ENCODE measurements at places on chromosomes 7 and 10.
A peak's percentile ranks its signal among the peaks of the same experiment; 100 is the strongest.

GRCh38 chr7:43522406-43523156 lies 60.3 kb upstream of the STK17A start:
- no peak for DNase-seq

DNA sequence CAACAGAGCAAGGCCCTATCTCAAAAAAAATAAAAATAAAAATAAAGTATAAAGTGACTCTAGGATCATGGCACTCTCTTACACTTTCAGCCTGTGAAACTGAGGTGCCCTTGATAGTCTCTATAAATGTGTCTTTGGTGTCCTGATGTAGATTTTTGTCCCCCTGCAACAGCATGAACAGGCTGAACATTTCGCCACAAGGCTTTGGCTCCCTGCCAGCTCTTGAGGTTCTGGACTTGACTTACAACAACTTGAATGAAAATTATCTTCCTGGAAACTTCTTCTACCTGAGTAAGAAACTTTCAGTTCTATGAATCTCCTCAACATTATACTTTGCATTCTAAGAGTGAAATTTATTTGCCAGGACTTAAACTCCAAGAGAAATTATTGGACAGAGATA lies 48.1 kb upstream of the BMS1 start:
- peak; percentile 14 for DNase-seq

- no peak for DNase-seq
Measured at GRCh38 chr10:35451151-35452016, 115.1 kb downstream of the CCNY start.

GRCh38 chr7:4700577-4701235 lies 18.6 kb downstream of the FOXK1 start:
- DNase-seq, result no peak

- no peak for DNase-seq
Measured at GRCh38 chr7:95963446-95963990, 191.2 kb downstream of the DYNC1I1 start.

- DNase-seq, result no peak
Measured at GRCh38 chr7:83065714-83066113, 97.0 kb downstream of the PCLO start.

DNA sequence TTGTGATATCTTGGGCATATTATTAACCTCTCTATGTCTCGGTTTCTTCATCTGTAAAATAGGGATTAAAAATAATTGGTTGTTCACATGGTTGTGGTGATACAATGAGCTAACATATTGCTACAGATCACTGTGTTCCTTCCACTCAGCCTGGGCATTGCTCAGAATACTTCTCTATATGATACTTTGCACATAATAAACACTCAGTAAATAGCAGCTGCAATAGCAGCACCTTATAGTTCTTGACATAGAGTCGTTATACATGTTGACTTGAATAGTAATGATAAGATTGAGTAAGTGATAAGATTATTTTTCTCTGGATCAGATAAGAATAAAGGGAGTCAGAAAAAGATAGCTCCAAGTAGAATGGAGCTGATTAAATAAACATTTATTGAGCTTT lies 42.3 kb downstream of the PTTG1IP2 start:
- DNase-seq, result no peak

- DNase-seq, result no peak
Measured at GRCh38 chr10:6071181-6072175, 9.3 kb upstream of the IL2RA start.

GRCh38 chr10:80410578-80411145 lies 2.3 kb downstream of the PRXL2A start:
- DNase-seq, result no peak

DNA sequence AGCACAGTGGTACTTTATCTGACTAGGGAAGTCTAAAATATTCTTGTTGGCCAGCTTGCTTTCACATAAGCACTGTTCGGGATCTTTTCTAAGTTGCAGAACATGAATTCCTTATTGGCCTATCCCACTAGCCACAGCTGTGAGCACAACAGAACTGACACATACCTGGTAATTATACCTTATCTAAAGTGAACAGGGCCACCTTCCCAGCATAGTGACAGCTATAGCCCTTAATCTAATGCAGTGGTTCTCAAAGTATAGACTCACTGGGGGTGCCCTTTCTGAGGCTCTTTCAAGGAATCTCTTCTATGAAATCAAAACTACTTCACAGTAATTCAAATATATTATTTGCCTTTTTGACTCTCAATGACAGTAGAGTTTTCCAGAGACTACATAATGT lies 184.7 kb upstream of the KAT6B start:
- DNase-seq, result no peak

DNA sequence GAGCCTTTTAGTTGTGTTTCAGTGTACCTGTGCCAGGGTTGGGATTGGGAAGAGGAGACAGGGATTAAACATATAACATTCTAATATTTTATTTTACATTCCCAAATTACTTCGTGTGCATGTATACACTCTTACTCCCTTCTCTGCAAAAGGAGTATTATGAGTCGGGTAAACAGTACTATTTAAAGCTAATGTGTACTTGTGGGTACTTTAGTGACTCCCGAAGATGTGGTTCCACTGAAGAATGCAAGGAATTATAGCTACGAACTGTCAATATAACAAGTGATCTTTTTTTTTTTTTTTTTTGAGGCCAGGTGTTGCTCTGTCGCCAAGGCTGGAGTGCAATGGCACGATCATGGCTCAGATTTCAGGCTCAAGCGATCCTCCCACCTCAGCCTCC lies 122.6 kb upstream of the RPA3 start:
- no peak for DNase-seq

DNA sequence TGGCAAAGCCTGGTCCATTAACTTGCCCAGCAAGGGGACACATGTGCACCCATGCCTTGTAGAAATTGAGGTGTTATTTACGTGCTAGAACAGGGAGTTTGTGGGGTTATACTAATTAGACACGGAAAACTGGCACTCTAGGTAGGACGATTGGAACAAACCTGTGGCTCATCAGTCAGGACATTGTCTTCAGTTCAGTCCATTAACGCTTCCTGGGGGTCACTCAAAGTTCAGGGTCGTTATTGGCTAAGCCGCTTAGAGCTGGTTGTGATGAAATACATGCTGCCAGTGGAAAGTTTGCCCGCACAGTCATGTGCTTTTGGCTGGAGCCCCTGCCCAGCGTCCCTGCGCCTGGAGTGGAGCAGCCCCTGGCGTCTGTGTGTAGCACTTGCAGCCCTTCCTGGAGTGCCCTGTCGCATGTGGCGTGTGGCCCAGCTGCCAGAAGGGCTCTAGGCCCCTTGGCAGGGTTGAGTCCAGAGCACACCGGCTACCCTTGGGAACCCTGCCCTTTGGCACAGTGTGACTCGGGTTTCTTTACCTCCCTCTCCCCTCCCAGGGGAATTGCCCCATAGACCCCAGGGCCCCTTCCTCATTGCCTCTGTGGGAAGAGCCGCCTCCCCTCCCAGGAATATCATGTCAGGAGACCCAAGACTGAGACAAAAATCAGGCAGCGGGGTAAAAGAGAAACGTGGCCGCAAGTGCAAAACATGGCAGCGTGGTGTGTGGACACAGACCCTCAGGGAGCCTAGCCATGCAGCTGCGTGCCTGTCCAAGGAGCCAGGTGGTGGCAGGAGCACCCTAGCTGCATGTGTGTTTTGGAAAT lies 9.8 kb downstream of the ZNF775 start:
- DNase-seq, result no peak

- DNase-seq, result no peak
Measured at GRCh38 chr10:87000491-87000890, 19.6 kb upstream of the FAM25A start.

- no peak for DNase-seq
Measured at GRCh38 chr10:88499569-88500470, 83.3 kb downstream of the RNLS start.

- DNase-seq, result no peak
Measured at GRCh38 chr10:124198125-124198501, 104.7 kb upstream of the CHST15 start.

GRCh38 chr10:75655791-75656451 lies 224.5 kb downstream of the LRMDA start:
- no peak for DNase-seq

GRCh38 chr10:12181065-12181775 lies 14.5 kb downstream of the NUDT5 start:
- peak; percentile 61 for DNase-seq

DNA sequence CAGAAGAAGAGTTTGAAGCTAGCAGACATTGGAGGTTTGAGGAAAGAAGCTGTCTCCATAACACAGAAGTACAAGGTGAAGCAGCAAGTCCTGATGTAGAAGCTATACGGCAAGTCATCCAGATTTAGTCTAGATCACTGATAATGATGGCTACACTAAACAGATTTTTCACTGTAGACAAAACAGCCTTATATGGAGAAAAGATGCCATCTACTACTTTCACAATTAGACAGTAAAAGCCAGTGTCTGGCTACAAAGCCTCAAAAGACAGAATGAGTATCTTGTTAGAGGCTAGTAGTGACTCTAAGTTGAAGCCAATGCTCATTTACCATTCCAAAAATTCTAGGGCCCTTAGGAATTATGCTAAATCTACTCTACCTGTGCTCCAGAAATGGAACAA lies 85.1 kb downstream of the SNX13 start:
- no peak for DNase-seq

GRCh38 chr7:98090116-98090515 lies 16.5 kb upstream of the LMTK2 start:
- DNase-seq, result no peak

- no peak for DNase-seq
Measured at GRCh38 chr10:131693766-131694165, 207.0 kb upstream of the PPP2R2D start.

GRCh38 chr7:37095122-37095521 lies 353.5 kb downstream of the ELMO1 start:
- DNase-seq, result no peak

DNA sequence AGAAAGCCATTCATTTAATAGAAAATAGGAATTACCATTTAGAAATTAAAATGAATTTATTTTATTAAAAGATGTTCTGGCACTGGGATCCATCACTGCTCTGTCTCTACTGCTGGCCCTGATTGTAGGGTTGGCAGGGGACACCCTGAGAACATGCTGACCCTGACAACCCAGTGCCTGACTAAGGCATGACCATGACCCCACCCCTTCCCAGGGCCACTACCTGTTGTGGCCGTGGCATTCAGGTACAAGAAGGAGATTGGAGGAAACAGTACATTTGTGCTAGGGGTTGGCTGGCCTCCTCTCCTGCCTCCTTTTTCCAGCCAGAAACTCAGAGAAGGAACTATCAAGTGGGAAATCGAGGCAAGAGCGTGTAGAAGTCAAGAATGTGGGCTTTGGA lies 197.0 kb upstream of the ZMIZ1 start:
- no peak for DNase-seq

- no peak for DNase-seq
Measured at GRCh38 chr7:69002416-69002815, 595.9 kb upstream of the AUTS2 start.

DNA sequence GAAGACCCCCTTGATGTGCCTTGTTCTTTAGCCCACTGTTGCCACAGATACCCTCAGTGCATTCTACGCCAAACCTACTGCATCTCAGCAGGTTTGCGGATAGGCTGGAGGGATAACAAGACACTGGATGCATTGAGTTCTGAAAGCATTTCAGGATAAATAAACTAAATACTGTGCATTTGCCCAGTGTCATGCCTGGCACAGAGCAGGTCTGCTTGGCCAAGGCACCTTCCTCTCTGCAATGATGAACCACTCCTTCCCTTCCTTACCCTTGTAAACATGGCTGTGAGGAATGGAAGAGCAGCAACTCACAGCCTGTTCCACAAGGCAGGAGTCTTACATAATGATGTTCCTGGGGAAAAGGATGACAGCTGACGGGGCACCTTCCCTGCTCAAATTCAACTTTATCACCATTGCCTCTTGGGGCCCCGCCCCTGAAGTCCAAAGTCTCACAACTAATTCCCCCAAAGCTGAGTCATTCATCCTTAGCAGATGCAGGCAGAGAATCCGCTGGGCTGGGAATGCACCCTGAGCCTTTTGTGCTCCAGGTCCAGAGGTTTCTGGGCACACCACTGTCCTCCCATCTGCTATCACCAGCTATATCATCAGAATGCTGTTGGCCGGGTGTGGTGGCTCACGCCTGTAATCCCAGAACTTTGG lies 11.6 kb downstream of the DDX56 start:
- no peak for DNase-seq

DNA sequence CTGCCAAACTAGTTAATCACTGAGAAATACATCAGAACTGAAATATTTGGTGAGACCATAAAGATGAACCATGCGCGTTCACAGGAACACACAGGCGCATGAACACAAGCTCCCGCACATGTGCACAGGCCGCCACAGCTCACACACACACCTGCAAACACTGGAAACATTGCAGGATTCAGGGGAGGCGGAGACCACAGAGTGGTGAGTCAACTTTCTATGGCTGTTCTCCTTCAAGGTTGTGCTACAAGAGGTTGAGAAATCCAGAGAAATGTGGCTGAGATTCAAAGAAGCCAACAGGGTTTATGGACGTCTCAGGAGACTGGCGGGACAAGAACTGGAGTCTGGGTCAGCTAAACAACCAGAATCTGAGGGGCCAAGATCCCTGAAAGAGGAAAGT lies 17.8 kb downstream of the ESYT2 start:
- peak; percentile 33 for DNase-seq

DNA sequence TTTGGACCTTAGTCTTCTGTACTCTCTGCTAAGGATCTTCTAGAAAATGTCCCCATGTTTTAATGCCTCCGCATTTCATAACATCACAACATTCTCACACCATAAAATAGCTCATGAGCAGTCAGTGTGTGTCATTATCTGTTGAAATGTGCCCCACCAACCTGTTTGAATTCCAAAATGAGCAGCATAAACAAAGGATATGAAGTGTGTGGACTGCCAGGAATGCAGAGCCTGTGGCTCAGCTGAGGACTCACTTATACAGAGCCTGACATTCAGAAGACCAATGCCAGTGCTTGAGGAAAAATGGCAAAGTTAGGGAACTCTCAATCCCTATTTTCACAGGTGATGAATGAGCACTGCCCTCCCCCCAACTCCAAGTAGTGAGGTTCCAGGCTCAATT lies 621.4 kb downstream of the POM121L12 start:
- no peak for DNase-seq

- DNase-seq, result no peak
Measured at GRCh38 chr10:1687190-1687589, 50.1 kb downstream of the ADARB2 start.

DNA sequence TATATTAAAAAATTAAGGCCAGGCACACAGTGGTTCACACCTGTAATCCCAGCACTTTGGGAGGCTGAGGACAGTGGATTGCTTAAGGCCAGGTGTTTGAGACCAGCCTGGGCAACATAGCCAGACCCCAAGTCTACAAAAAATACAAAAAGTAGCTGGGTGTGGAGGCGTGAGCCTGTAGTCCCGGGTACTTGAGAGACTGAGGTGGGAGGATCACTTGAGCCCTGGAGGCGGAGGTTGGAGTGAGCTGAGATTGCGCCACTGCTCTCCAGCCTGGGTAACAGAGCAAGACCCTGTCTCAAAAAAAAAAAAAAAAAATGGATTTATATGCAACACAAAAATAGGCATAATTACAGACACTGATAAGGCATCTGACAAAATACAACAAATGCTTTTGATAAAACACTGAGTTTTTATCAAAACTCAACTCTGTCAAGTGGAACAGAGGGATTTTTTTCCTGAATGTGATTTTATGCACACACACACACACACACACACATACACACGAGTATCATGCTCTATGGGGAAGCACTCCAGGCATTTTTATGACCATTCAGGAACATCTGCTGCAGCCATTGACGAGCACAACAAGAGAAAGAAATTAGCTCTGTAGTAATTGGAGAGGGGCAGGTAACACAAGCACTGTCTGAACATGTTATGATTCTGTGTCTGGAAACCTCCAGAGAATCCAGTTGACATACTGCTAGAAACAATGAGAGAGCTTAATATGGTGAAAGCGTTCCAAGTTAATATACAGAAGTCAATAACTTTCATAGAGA lies 193.1 kb downstream of the WDR37 start:
- no peak for DNase-seq

- no peak for DNase-seq
Measured at GRCh38 chr10:120460776-120461175, 3.7 kb downstream of the PLPP4 start.

- DNase-seq, result no peak
Measured at GRCh38 chr10:125694883-125695282, 11.9 kb upstream of the TEX36 start.
